KG1 (cell line): ENCODE measurements at places on chromosomes 16 and 17.

DNA sequence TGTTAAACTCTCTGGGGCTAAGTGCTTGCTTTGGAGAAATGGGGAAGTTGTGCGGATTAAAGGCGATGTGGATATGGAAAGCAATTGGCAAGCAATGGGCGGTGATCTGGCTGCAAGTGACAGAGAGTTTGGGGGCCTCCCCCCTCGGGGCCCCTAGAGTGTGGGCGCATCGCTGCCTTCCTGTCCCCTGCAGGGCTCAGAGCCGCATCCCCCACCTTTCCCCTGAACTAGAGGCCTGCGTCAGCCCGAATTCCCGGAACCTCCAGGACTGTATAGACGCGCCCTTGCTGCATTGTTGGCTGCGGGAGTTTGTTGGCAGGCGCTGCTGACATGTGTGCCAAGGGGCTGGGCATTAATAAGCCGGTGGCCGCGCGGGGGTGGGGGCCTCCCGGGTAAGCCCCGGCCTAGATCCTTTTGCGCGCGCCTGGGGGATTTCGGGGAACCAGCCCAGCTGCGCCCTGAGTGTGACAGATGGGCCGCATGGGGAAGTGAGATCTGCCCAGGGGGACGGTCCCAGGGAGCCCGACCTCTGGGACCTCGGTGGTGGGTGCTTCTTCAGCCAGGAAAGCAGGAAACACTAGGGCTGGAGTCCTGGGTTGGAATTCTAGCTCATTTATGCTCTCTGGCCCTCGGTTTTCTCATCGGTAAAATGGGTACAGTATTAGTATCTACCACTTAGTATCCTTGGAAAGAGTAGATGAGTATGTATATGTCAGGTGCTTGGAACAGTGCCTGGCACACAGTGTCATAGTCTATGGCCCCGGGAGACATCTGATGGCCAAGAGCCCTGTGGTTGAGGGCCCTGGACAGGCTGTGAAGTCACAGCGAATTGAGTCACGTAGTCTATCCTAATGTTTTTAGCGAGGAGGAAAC, 1.0 kb downstream of the EEF2K start:
- no peak for DNase-seq

DNA sequence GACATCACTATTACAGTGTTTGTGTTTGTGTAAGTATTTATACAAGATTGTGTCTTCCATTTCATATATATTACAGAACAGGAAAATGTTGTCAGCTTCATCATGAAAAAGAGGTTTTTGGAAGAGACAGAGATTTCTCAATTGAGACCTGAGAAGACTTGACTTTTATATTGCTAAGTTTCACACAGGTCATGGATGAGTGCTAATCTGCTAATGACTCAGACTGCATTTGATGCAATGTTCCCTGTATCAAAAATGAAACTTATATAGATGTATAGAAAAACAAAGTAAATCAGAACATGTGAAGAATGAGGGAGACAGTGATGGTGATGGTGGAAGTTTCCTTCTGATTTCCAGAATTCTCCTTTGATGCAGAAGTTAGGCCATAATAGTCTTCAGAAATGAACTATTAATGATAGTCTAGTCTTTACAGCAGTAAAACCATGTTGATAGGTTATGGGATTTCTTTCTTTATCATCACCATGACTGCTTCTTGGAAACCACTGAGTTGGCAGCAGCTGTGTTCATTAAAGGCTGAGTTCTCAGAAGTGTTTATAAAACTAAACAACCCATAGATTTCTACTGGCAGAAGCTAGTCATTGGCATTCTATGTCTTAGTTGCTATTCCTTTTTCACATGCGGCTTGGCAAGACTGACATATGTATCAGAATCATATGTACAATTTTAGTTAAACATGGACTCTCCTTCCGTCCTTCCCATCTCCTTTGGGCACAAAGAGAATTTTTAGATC, 56.1 kb downstream of the PCTP start:
- no peak for DNase-seq

DNA sequence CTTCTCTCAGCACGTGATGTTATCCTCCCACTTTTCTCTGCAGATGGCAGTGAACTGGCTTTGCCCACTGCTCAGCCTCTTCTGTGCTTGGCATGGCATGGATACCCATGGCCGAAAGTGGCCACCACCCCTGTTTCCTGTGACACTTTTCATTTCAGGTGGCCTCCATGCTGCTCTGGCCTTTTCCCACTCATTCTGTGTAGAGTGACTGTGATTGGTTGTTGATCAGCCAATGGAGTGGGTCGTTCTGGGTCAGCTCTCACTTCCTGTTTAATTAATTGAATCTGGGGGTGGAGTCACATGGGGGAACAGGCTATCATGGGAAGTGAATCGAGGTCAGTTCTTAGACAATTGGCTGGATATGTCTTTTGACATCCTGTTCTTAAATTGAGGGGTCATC, 350.1 kb upstream of the EEF2KMT start:
- no peak for DNase-seq

GRCh38 chr17:82151106-82151957, 53.3 kb upstream of the FASN start:
- DNase-seq: no peak

GRCh38 chr17:36474571-36474970, 11.9 kb upstream of the ZNHIT3 start:
- DNase-seq: no peak

- no peak for DNase-seq
Measured at GRCh38 chr16:15521758-15522509, 87.5 kb downstream of the BMERB1 start.

DNA sequence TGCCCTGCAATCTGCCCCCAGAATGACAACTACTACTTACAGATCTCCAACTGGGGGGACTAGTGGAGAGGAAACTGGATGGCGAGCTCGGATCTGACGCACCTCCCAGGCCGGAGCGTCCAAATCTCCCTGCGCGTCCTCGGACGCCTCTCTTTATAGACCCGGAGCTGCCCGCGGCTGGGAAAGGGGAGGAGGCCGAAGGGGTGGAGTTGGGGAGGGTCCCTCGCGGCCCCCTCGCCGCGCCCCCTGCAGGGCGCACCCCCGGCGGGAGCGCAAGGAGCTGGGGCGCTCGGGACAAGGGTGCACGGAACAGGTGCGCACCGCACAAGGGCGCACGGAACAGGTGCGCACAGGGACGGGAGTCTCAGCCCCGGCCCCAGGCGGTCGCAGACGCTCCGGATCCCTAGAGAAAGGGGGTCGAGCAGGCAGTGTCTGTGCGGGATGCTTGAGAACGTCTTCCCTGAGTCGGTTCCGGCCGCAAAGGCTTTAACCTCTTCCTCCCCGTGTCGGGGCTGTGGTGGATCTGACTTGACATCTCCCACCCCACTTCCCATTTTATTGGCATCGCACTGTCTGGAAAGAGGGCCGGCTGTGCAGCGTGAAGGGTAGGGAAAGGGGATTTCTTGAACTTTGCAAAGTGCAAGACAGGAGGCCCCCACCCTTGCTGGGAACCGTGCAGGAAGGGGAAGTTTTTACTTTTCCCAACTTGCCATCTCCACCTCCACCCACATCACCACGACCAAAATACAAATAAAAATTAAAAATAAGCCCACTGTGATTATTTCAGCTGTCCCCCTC, at the start of gene MYH11:
MYH11 (minus strand) TSS at position 128 of the 798 bp plus-strand sequence. CDS start 18,776 bp downstream, outside the sequence.
- DNase-seq: no peak

- no peak for DNase-seq
Measured at GRCh38 chr17:3691617-3692067, 4.3 kb downstream of the P2RX5 start.

DNA sequence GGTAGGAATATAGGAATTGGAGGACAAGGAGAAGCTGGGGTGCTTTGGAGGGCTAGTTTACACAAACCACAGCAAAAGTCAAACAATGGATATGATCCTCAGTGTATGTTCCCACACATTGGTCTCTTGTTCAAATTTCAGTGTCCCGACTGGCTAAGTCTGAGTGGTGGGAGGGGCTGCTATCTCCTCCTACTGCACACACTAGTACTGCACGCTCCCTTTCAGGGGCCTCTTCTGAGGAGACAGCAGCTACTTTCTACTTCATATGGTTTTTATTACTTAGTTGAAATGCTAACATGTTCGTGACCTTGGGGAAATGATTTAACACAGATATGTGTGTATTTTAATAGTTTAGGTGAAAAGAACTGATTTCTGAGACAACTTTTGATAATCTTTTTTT, 18.8 kb upstream of the KRT10 start:
- no peak for DNase-seq

GRCh38 chr16:80273635-80274538, 266.9 kb upstream of the DYNLRB2 start:
- no peak for DNase-seq

DNA sequence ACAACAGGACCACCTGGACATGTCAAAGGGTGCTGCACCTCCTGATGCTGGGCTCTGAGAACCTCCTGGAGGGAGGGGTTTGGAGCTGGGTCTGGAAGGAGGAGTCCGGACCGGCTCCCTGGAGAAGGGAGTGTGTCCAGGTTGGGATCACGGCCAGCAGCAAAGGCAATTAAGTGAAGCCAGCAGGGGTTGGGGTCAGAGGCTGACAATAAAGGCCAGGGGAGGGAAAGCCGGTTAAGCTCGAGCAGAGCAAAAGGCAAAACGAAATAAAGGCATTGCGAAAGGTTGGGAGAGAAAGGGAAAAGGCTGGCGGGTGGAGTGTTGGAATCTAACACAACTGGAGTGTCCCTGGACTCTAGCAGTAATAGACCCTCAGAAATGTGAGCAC, 992 bp upstream of the CACNG4 start:
- DNase-seq: no peak

- no peak for DNase-seq
Measured at GRCh38 chr17:79504181-79504605, 106.7 kb downstream of the RBFOX3 start.

GRCh38 chr16:28538733-28539596, at the start of gene NUPR1:
Gene NUPR1, minus strand, starts transcription at chr16:28538974. Its CDS starts 67 bp downstream, at chr16:28538907.
- DNase-seq: no peak

DNA sequence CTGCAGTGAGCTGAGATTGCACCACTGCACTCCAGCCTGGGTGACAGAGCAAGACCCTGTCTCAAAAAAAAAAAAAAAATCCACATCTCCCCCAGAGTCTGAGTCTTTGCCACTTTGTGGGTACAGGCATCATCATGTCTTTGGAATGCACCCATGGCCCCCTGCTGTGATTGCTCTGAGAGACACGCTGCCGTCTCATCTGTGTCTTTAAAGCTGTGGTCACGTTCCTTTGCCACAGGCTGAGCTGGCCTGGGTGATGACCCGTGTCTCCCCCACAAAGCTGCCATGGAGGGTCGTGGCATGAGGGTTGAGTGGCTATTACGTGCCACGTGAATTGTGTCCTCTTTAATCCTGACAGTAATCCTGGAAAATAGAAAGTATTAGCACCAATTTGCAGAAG, 20.2 kb downstream of the CRISPLD2 start:
- no peak for DNase-seq

DNA sequence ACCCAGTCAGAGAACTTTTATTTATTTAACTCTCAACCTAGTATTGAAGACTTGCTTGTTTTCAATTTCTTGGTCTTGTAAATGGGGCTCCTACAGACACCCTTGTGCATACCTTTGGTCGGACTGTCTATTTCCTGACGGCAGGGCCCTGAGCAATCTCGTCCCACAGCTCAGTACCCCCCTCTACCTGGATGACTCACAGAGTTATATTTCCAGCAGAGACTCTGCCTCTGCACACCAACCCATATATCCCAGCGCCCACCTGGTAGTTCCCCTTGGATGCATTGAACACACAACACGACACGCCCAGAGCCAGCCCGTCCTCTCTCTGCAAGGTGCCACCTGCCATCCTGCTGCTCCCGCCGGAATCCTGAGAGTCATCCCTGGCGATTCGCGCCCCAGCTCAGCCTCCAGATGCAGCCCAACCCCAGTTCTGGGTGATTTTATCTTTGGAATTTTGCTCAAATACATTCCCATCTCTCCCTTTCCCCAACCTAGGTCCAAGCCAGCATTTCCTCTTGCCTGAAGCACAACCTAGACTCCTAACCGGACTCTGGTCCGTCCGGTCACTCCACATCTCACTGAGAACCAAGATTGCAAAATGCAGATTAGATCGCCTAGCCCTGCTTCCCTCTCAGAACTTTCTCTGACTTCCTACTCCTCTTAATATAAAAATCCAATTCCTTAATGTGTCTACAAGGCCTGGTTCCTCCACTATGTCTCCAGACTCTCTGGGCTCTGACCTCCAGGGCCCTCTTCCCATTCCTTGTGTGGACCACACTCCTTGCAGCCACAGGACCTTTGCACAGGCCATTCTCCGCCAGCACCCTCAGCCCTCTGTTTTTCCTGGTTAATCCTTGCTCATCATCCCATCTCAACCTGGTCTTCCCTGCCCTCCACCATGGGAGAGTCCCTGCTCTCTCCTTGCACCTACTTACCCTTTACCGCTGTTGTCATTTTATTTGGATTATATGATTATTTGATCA, 129.2 kb downstream of the SEC14L1 start:
- DNase-seq: no peak

DNA sequence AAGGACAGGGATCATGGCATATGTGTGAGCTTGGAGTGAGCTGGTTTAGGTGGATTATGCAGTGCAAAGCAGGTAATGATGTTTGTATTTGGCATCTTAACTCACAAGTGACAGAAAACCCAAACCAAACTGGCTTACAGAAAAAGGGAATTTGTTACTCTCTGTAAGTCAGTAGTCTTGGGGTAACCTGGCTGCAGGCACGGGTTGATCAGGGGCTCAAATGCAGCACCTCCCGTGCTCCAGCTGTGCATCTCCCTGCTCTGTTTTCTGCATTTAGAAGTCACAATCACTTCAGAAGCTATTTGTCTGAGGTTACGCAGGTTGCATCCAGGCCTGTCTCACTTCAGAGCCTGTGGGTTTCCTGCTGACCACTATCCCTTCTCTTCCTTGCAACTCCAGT, 354.3 kb downstream of the CPPED1 start:
- no peak for DNase-seq
